Thoracic aorta (tissue), 2 donors: ENCODE measurements at places on chromosomes 7 and 10. TPM values are rescaled to one million over a fixed set of nuclear protein-coding genes. Genes with fewer than 3 reads are reported as not detected.

DNA sequence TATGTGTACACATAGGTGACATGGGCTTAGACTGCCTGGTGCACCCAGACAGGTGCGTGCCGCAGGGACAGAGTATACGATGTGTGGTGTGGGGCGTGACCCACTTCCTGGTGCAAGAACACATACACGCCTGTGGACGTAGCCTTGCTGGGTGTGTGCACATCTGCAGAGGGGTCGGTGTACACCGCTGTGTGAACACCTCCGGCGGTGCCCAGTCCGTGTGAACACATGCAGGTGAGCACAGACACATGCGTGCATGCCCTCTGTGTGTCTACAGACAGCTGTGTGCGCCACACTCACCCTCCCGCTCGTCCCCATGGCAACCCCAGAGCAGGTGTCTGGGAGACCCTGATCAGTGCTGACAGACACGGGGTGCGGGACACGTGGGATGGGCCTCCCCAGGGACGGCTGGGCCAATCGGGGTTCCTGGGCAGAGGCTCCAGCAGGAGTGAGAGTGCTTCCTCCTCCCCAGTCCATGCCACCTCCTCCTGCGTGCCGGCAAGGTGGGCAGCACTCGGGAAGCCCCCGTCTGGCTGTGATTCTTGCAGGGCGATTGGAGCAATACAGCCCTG, 23.4 kb downstream of the ELFN1 start:
- no peak overlapping the region for H3K4me3 ChIP-seq
- H3K27me3 ChIP-seq: no peaks in the 10 kb centered on the region
- no peak for DNase-seq
- no peaks in the 10 kb centered on the region for H3K36me3 ChIP-seq

- no peak for DNase-seq
- H3K4me1 ChIP-seq: no peaks in the 10 kb centered on the region
- no peak overlapping the region for H3K27ac ChIP-seq
These were observed 2.7 kb upstream of the AOAH start for GRCh38 chr7:36726806-36727503.

SORCS1 gene
- total RNA-seq: 1.1 TPM

DNA sequence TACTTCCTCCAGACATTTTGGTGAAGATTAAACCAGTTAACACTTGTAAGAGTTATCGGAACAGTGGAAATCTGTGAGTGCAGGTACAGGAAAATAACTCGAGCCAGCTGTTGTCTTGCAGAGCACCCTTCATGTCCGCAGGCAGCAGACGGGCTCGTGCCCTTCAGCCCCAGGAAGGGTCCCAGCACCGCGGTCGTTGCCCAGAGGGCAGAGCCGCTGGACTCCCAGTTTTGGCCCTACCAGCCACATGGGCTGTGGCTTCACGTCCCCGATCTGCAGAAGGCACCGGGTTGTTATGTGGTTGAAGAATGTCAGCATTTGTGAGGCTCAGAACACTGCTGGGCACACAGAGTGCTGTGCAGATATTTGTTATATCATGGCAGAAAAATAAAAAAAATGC, 7.2 kb upstream of the ADARB2 start:
- no peaks in the 10 kb centered on the region for H3K4me1 ChIP-seq
- no peak overlapping the region for H3K4me3 ChIP-seq
- H3K27me3 ChIP-seq: no peaks in the 10 kb centered on the region
- H3K36me3 ChIP-seq: no peaks in the 10 kb centered on the region
- no peak overlapping the region for H3K27ac ChIP-seq
- no peak for DNase-seq

GRCh38 chr7:155576900-155577508, 30.6 kb upstream of the CNPY1 start:
- H3K27ac ChIP-seq: no peak overlapping the region
- H3K27me3 ChIP-seq: no peaks in the 10 kb centered on the region
- no peak overlapping the region for H3K4me3 ChIP-seq
- H3K36me3 ChIP-seq: no peaks in the 10 kb centered on the region
- no peaks in the 10 kb centered on the region for H3K4me1 ChIP-seq

METTL27 gene
- total RNA-seq: 1.2 TPM
